ENCODE measurements at places on chromosomes 13 and 19.

- H3K4me3 ChIP-seq = no peak overlapping the region
- H3K36me3 ChIP-seq = no peaks in the 10 kb centered on the region
- H3K27ac ChIP-seq = no peak overlapping the region
- H3K27me3 ChIP-seq = no peaks in the 10 kb centered on the region
- peaks cover 5% of the 10 kb centered on the region for H3K4me1 ChIP-seq
- DNase-seq = no peak
Observed at GRCh38 chr13:51920267-51920666, 58.5 kb downstream of the CCDC70 start.

DNA sequence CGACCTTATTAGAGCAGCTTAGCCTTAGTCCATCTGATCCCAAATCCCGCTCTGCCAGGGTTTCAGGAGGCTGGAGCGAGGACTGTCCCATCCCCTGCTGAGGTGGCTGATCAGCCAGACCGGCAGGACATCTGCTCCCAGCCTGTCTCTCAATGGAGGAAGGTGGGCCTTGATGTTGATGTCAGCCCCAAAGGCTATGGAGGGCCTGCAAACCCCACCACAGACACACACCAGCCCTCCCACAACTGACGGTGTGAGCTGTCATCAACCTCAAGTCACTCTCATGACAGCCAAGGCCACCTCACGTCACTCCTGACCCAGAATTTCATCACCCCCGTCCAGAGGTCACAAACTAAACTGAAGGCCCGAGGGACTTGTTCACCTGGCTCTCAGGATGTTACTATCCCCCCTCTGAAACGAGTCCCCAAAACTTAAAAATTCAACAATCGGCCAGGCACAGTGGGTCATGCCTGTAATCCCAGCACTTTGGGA, 25.5 kb downstream of the RHPN2 start:
- H3K27me3 ChIP-seq = no peaks in the 10 kb centered on the region
- H3K36me3 ChIP-seq = no peaks in the 10 kb centered on the region

DNA sequence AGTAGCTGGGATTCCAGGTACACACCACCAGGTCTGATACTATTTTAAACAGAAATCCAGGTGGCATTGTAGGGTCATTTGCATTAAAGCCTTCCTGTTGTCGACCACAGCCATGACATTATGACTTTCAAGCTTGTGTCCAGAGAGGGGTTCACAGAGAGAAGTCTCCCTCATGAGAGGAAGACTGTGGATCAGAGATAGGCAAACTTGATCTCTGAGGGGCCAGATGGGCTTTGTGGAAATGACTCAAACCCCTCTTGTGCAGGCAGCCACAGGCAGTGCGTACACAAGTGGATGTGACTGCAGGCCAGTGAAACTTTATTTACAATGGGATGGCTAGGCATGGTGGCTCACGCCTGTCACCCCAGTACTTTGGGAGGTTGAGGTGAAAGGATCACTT, 27.8 kb upstream of the F2RL3 start:
- DNase-seq = no peak
- peaks cover 10% of the 10 kb centered on the region for H3K36me3 ChIP-seq
- H3K27ac ChIP-seq = no peak overlapping the region
- H3K27me3 ChIP-seq = no peaks in the 10 kb centered on the region

GRCh38 chr19:53549340-53549739, 11.4 kb downstream of the ZNF331 start:
- no peak for DNase-seq
- no peaks in the 10 kb centered on the region for H3K36me3 ChIP-seq
- H3K4me1 ChIP-seq = no peaks in the 10 kb centered on the region

- no peaks in the 10 kb centered on the region for H3K27me3 ChIP-seq
- H3K27ac ChIP-seq = no peak overlapping the region
- H3K36me3 ChIP-seq = no peaks in the 10 kb centered on the region
- no peak for DNase-seq
Observed at GRCh38 chr13:80250213-80250810, 90.6 kb downstream of the SPRY2 start.
